ENCODE measurements at places on chromosomes 5 and 9.

DNA sequence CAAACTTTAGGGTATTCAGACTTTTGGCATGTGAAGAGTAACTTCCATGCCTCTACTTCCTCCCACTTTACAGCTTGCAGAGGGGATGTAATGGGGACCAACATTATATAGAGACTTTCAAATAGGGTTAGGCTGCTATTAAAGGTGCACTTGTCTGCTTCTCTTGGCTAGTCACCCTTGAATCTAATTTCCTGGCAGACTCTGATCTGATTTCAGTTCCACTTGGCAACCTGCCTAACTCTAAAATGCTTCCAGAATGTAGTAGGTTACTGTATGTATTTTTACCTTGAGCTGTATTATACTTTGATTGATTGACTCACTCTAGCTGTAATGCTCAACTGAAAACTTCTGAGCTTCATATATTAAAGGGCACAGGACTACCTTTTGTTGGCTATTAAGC, 693.4 kb downstream of the KCTD16 start:
- no peak for DNase-seq

- no peak for DNase-seq
These were observed 84.4 kb upstream of the SPIN1 start for GRCh38 chr9:88303721-88304451.

DNA sequence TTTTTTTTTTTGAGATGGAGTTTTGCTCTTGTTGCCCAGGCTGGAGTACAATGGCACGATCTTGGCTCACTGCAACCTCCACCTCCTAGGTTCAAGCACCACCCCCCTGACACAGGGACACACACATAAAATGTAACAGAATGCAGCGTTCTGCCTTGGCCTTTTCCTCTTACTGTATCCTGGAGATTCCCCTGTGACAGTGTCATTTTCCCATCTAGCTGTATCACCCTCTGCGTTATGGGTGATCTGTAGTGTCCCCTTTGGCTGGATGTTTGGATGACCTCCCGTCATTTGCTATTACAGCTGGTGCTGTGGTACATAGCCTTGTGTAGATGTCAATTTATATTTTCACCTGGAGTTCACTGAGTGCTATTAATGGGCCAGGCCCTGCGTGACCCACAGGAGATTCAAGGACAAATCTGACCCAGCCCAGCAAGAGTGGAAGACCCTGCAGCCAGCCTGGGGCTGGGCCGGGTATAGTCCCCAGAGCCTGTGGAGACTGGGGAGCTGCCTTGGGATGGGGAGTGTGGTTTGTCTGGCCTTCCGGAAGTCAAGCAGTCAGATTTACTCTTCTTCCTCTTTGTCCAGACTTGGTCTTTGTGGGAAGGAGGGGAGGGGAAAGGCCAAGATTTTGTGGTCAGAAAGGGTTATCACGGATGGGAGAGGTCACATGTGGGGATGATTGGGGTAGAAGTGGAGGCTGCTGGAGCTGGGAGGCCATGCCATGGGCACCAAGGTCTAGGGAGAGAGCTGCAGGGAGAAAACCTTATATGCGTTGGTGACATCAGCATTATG, 43.6 kb downstream of the ERGIC1 start:
- DNase-seq, result no peak

DNA sequence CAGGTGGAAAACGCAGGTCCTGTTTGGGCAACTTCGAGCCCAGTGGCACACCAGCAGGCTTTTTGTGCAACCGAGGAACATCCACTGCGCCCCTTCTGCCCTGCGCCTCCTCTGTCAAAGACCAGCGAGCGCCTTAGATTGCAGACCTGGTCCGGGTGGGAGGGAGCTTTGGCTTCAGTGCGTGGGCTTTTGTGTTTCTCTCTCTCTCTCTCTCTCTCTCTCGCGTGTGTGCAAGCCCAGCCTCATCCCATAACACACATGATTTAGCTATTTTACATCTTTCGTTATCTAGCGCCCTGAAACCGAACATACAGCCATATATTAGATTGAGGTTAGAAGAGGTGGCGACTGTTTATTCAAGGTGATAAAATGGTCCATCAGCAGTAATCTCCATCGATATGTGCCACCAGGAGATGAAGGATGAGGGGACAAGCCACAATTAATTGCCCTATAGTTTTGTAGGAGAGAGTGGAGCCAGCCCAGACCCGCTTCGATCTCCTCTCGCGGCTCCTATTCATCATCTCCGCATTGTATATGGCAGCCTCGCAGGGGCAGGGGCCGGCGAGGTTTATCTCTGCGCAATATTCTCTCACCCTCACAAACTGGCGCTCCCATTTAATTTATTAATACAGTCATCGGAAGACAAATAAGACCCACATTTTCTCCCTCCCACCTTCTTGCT, 5.3 kb downstream of the PRDM6 start:
- no peak for DNase-seq

DNA sequence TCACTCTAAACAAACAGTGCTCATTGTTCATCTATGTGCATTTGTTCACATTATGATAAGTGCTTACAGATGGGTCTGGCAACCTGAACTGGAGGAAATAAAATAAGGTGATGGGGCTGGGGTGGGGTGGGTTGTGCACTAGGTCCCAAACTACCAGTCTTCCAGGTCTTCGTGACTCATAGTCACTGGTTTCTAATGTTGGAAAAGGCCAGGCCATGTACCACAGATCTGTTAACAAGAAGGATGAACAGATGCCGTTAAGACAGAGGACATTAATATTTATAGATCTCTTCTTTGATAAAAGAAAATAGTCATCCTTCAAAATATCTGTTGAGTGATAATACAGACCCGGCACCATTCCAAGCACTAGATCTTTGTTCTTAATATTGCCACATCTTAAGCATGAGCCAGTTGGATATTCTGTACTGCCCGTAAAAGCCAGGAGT, 71.4 kb upstream of the STARD4 start:
- DNase-seq, result no peak

DNA sequence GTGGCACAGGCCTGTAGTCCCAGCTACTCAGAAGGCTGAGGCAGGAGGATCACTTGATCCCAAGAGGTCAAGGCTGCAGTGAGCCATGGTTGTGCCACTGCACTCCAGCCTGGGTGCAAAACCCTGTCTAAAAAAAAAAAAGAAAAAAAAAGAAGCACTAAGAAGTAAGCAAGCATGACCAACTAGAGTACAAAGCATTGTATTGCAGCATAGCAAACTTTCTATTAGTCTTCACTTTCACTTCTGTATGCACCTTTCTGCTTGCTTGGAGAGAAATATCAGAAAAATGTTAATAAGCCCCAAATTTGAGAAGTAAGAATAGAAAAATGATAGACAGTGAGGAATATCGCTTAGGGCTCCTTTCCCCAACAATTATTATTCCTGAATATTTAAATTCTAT, 497.7 kb upstream of the WWC1 start:
- DNase-seq, result no peak

DNA sequence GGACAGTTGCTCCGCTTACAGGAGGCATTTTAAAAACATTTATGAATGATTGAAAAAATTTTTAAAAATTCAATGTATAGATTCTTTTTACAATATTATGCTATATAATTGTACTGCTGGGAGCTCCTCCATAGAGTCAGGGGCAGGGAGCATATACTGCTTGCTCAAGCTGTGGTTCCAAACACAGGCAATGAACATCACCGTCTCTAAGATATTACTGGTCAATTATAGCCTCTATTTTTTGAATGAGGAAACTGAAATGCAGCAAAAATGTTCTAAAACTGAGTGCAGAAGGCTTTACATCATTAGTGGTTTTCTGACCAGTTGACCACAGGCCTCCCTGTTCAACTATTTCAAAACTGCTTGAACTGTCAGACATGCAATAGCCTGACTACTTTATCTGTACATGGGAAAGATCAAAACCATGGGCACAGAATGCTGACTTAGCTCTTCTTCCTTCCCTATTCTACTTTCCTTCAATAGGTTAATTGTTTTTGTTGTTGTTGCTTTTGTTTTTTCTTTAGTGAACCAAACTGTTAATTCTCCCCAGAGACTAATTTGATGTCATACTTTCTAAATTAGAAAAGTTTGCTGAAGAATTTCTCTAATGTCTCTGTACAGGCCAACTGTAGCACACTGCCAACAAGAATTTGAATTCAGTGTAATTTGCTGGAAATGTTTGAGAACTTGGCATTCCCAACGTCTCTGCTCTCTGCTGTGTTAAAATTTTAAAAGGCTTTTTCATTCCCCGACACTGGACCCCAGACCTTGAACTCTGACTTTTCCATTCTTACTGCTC, 107.6 kb upstream of the MPDZ start:
- no peak for DNase-seq

GRCh38 chr5:31614151-31615020, 24.5 kb upstream of the PDZD2 start:
- DNase-seq, result no peak

DNA sequence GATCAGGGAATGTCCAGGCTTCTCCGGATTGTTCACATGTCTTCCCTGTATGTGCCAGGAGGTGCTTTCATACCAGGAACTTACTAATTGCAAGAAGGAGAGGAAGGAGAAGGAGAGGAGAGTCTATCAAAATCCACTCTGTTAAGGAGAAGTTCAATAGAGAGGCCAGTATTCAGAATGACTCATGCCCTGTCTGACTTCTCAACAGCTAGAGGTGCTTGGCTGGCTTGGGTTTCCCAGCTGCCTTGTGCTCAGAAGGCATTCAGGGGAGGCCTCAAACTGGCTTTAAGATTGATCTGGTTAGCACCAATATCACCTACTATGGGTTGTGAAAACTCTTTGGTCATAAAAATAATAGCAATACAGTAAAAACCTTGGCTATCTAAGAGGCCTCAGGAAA, 167.9 kb upstream of the GLRA1 start:
- no peak for DNase-seq

DNA sequence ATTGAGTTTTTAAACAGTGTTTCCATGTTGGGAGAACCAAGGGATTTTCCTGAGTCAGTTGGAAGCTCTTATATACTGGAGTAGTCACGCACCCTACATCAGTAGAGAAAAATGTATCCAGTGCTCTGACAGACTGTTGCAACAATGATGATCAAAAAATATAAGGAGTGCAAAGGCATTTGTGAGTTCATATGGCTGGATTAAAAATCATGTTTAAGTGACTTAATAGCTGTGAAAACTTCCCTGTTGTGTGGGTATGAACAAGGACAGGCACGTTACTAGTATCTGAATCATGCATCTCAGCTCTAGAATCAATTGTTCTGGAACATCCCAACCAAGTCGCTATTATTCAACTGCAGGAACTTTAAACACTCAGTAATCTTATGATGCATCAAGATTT, 229.7 kb downstream of the ROR2 start:
- DNase-seq, result no peak

GRCh38 chr5:127909821-127910220, 173.7 kb upstream of the SLC12A2 start:
- no peak for DNase-seq

GRCh38 chr9:129383019-129383560, 205.0 kb upstream of the IER5L start:
- no peak for DNase-seq

GRCh38 chr9:128429513-128430086, 8.9 kb downstream of the CERCAM start:
- no peak for DNase-seq

DNA sequence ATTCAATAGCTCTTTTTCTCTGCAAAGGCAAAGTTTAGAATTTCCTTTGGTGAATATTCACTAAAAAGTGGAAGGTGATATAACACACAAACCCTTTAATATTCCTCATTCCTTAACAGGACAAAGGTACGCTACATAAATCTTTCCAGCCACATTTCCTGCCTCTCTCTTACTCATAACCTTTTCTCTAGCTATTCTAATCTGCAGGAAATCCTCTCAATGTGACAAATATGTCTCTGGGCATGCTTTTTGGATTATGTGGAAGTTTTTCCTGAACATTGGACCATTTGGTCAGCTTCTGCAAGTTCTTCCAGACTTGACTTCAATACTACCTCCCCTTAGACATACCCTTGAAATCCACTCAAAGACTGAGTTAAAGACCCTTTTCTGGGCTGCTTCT, 186.3 kb upstream of the TUSC1 start:
- no peak for DNase-seq

DNA sequence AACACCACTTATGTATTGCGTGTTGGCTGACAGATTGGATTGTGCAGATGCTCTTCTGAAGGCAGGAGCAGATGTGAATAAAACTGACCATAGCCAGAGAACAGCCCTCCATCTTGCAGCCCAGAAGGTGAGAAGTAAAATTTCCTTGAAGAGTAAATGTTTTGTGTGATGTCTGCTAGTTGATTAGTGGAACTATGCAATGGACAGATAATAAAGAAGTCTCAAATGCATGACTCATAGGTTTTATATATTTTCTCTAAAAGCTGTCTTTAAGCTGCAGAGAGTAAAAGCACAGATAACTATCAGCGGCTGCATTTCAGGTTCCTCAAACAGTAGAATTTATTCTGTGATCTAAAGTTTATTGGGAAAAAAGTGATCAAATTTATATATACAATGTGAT, 27.4 kb downstream of the INVS start:
- no peak for DNase-seq

GRCh38 chr9:114856215-114856941, 50.5 kb upstream of the TNFSF15 start:
- DNase-seq, result no peak

GRCh38 chr9:124869986-124870560, 8.1 kb downstream of the ARPC5L start:
- peak; percentile 82 for DNase-seq

DNA sequence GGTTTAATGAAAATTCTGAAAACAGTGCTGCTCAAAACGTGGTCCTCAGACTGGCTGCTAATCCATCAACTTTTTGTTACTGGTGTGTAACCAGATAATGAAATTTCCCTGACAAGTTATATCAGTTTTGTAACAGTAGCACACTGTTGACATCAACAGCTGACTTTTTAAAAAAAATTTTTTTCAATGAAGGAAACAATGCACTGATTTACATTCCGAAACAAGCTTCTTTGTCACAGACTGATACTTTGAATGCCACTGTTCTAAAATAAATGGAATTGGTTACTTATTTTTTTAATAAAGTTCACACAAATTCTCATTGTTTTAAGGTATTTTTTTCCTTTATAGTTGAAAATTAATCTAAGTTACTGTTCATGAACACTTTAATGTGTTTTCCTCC, 169.1 kb downstream of the NIPBL start:
- no peak for DNase-seq

GRCh38 chr5:144944936-144945335, 774.3 kb downstream of the KCTD16 start:
- DNase-seq, result no peak

DNA sequence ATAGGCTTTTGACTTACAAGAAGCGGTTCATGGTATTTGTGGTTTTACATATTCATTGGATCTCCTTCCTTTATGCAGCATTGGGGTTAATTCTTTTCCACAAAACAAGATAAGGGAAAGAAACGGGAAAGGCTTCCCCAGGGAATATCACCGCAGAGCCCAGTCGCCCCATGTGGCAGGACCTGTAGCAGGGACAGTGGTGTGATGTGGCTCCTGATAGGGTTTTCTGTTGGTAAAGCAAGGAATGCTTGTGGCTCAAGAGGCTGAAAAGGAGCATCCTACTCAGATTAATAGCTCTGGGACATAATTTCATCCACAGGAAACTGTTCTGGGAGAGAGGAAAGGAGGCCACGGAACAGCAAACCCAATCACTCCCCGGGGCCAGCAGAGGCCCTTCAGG, 699.9 kb downstream of the MTRR start:
- no peak for DNase-seq

- DNase-seq, result no peak
These were observed 2.2 kb upstream of the CLINT1 start for GRCh38 chr5:157860898-157861890.

- no peak for DNase-seq
These were observed 101.4 kb downstream of the TMEM167A start for GRCh38 chr5:82975812-82976211.
